Activated naive CD8-positive, alpha-beta T cell treated with anti-CD3 and anti-CD28 coated beads, Interleukin-2, amount 10 ng/mL, durations not matched to agents 7 days and 5 days (primary cell): ENCODE measurements at places on chromosomes 13 and 19.

DNA sequence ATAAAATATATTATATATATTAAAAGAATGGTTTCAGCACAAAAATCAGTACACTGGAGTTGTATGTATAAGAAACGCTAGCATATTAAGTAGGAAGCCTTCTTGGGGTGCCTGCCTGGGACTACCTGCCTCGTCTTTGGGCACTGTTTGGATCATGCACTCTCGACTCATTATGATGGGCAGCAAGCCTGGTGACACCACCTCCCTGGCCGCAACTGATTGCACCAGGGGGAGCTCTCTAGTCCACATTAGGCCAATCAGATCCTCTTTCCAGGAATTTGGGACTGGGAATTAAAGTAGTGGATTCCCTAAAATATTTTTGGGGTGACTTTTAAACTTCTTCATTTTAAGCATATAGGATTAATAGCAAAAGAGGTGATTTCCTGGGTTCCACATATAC, 56.0 kb upstream of the RGCC start:
- no peak for DNase-seq

DNA sequence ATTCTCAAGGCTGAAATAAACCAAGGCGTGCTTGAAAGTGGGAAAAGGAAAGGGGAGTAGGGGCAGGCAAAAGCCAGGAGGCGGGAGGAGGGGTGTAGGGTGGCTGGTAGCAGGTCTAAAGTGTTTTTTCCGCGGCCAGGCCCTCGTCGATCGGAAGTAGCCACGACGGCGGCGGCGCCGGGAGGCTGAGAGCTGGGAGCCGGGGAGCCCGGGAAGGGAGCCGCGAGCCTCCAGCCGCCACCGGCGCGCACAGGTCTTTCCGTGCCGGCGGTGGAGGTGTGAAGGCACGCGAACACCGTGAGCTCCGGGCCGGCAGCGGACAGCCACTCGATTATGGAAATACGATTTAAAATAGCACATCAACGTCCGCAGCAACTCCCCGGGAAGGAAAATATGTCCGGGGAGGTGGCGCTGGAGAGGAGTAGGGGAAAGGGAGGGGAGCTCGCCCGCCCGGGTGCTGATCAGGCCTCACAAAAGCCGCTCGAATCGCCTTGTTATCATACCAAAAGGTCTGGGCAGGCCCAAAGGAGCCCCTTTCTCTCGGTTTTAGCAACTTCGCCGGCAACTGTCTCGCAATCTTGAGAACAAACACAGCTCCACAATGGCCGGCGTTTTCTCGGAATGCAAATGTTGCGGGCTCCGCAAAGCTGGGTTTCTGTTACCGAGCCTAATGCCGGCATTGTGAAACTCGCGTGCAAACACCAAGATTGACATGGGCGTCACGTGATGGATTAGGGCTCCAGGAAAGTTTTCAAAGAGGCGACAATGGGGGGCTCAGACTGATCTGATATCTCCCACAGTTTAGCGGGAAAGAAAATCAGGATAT, 2.9 kb upstream of the PCDH8 start:
- peak; percentile 38 for DNase-seq

- DNase-seq = no peak
These were observed 563.5 kb upstream of the SLITRK1 start for GRCh38 chr13:84445776-84446175.

- no peak for DNase-seq
These were observed 105.6 kb downstream of the MRPL57 start for GRCh38 chr13:21282065-21282464.

DNA sequence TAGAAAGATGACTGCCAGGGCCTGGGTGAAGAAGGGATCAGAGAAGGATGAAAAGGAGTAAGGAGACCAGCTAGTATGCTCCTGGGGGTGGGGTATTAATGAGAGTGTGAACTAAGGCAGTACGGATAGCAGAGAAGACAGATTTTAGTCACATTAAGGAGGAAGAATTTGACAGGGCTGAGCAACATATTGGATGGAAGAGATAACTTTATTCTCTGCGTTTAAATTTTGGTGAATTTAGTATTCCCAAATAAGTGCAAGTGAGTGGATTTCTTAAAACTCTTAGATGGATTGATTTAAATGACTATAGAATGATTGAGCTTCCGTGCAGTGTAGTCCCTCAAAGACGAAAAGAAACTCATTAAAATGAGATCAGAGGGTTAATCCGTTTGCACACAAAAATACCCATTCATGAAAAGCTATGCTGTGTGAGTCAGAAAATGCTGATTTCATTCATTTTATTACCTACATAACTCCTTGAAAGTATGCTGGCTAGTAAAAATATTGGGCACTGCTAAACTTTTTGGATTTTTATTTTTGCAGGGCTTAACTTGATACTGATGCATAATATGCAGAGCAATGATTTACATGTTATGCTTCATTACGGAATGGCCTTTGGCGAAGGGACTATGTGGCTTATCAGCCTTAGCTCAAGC, 54.1 kb downstream of the WDFY2 start:
- no peak for DNase-seq

- DNase-seq = no peak
These were observed 6.5 kb upstream of the CCL25 start for GRCh38 chr19:8045872-8046568.

GRCh38 chr13:51834581-51835171, 10.3 kb downstream of the TMEM272 start:
- DNase-seq = no peak

GRCh38 chr13:40517486-40518480, 148.7 kb downstream of the FOXO1 start:
- no peak for DNase-seq

DNA sequence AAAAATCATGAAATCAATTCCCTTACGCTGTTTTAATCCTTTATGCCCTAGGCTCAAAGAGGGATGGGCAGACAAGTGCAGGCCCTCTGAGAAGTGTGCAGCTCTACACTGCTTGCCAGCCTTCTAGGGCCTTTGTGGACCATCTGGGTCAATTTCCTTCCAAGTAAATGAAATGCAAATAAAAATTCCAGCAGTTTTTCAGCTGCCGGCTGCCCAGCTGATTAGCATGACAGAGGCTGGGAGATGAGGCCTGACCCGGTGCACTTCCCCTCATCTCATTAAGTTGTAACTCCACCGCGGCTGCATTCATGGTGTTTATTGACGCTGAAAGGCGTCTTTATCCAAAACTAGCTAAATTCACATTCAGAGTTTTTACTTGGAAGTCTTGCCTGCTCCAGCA, 47.5 kb upstream of the GSX1 start:
- no peak for DNase-seq

DNA sequence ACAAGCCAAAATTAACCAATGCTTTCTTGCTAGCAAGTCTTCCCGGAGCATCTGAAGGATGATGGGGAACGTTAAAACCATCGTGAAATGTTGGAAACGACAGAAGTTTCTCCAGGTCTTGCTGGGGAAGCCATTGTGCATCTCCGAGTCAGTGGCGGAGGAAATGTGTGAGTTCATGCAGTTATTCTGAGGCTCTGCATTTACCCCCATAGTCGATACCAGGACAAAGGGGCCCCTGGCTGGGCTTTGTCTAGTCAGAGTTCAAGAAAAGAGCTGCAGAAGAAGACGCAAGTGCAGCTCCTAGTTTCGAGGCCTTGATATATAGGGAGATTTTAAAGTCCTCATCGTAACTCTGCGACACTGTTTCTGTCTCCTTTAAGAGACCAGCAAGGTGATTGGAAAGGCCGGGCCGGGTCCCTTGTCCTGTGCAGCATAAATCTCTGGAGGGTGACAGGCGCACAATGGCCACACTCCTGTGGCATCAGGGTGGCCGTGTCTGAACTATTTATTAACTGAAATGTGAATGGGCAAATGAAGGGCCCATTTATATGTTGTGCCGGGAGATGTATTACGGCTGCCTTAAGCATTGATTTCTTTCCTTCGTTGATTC, 172.0 kb downstream of the TEX29 start:
- DNase-seq = no peak

DNA sequence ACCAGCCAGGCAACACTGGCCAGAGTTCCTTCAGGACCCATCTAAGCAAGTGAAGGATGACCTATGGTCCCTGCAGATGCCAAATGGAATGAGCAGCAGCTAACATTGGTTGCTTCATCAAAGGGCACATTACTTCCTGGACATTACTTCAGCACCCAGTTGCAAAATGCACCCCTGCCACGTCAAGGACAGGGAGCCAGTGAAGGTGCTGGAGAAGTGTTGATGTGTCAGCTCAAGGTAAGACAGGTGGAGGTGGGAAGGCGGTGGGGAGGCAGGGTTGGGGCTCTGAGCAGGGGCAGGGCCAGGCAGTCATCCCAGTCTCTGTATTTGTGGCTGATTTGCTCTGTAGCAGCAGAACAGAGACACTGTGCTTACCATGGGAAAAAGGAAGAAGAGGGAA, 14.6 kb downstream of the CSNK1A1L start:
- no peak for DNase-seq

DNA sequence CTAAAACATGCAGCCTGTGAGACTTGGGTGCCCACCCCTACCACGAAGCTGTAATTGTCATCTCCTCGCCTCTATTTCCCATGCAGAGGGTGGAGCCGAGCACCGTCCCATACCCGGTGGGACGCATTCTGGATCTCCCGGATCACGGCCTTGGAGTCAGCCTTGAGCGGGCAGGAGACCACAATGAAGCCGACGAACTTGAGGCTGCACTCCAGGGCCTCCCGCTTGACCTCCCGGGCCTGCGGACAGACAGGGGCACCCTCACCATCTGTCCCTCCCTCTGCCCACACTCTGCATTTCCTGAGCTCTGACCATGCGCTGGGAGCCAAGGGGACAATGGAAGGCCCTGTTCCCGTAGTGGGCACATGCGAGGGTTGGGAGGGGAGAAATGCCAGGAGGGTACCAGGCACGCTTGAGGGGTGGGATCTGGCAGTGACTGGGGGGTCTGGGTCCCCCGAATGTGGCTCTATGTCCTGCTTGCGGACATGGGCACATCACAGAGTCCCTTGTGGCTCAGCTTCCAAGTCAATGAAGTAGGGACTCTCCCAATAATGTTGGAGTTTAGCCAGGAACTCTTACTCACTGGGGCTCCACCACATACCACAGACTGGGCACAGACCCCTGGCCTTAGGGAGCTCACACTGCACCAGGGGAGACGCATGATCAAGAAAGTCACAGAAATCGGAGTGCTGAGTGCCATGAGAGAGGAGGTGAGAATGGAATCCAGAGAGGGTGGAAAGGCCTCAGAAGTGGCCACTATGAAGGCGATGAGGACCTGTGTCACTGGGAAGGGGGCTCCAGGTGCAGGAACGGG, 9.2 kb upstream of the GMIP start:
- no peak for DNase-seq

GRCh38 chr19:35619290-35619923, 6.9 kb downstream of the HAUS5 start:
- no peak for DNase-seq

GRCh38 chr13:87837522-87837921, 166.4 kb downstream of the SLITRK5 start:
- no peak for DNase-seq

- DNase-seq = no peak
These were observed 131.1 kb downstream of the MYO16 start for GRCh38 chr13:108760541-108760940.

GRCh38 chr19:48496959-48497727, 14.5 kb downstream of the LMTK3 start:
- no peak for DNase-seq

DNA sequence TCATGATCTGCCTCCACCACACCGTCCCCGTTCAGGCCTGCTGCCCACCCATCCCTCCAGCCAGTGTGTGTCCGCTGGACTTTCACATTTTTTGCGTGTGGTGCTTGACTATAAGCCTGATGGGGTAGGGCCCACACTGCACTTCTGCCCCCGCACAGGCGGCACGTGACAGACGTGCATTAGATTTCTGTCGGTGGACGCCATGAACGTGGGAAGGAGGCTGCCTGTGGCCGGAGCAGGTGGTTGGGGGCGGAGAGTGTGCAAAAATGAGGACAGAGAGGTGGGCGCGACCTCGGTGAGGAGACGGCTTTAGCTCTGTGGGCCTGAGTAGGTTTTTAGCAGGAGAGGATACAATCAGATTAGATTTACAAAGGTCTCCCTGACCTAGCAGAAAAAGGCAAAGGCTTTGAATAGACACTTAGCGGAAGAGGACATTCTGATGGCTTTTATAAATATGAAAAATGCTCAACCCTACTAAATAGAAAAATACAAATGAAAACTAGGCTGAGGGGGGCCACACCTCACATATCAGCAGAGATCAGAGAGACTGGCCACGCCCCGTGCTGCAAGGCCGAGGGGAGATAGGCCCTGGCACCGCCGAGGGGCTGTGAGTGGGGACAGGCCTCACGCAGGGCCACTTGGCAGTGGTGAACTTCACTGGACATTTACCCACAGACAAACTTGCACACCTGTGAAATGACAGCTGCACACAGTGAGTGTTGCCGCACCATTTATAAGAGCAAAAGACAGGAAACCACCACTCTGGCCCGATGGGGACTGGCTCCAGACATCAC, 25.4 kb downstream of the PAK4 start:
- DNase-seq = no peak

GRCh38 chr13:89746554-89746953, 1600.9 kb upstream of the MIR17HG start:
- DNase-seq = no peak
